ENCODE measurements at places on chromosomes 1 and 21.

GRCh38 chr1:13651279-13651678, 48.7 kb upstream of the PRDM2 start:
- no peak for DNase-seq

DNA sequence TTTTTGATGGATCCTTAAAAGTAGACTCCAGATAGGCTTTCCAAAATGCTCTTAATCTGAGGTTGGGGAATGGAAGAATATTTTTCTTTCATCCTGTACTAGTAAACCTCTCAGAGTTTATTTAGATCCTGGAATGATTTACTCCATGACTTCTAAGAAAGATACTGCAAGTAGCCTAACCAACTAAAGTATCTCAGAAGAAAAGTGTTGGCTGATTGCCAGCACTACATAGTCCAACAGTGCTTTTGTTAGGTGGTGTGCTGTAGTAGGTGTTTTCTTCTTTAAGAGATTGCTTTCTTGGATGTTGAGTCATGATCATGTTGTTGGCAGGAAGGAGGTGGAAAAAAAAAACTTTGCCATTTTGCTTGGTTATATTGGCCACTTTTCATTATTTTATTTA, 119.8 kb downstream of the OSBPL9 start:
- peak; percentile 54 for DNase-seq

DNA sequence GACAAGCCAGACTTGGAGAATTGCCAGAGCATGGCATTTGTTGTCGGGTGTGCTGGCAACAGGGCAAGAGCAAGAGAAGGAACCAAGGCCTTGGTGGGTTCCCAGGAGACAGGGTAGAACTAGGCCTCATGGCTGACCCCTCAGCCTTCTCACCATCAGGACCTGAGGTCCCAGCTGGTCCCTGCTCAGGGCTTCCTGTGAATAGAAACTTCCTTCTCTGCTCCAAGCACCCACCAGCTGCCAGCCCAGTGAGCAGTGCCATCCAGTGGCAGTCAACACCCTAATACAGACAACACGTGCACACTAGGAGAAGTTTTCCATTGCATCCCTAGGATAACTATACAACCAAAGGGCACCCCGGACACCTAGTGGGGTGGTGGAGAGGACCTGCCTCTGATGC, 22.8 kb downstream of the S100A6 start:
- DNase-seq: no peak

DNA sequence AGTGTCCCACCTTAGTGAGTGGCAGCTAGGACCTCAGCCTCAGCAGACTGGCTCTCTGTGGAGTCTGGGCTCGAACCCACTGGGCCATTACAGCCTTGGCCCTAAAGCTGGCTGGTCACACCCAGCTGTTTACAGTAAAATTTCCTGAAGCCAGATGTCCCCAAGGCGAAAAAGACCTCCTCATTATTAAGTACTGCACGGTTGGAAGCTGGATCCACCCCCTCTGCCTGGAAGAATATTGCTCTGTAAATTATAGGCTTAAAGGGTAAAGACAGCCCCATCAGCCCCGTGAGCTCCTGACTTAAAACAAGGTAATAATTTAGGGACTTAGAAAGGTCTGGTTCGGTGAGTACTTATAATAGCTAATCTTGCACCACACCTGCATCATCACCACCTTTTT, 30.3 kb upstream of the TMEM51 start:
- DNase-seq: no peak

GRCh38 chr1:88609051-88609450, 75.0 kb upstream of the PKN2 start:
- DNase-seq: no peak

GRCh38 chr1:222543817-222544216, 4.1 kb downstream of the HHIPL2 start:
- no peak for DNase-seq

DNA sequence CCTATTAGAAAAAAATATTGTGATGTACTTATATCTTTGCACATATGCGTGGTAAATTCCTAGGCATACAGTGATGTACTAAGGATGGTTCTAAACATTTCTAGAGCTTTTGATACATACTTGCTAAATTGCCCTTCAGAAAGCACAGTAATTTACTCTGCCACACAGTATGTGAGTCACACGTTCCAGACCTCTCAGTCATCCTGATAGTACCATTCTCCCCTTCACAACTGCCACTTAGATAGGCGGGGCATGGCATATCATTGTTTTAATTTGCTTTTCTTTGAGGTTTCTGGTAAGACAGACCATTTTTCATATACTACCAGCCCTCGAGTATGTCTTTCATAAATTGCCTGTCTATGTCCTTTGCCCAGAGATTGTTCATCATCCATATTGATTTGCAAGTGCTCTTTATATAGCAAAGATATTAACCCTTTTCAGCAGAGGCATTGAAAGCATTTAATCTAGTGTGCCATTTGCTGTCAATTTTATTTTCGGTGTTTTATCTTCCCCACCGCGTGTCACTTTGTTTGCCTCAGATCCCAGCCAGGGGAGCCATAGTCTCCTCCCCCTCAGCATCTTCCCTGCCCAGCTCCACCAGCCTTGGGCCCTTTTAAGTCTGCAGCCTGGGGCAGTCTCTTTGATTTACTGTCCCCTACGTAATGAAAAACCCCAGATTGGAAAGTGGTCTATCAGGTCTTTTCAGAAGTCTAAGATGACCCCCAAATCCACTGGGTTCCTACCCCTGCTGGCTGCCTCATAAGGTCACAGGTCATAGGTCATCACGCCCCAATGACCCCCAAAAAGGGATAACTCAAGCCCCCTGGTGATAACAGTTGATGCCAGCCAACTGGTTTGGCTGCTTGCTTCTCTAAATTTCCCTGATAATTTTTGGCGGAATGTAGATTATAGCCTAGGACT, 11.8 kb upstream of the PAX7 start:
- DNase-seq: no peak

DNA sequence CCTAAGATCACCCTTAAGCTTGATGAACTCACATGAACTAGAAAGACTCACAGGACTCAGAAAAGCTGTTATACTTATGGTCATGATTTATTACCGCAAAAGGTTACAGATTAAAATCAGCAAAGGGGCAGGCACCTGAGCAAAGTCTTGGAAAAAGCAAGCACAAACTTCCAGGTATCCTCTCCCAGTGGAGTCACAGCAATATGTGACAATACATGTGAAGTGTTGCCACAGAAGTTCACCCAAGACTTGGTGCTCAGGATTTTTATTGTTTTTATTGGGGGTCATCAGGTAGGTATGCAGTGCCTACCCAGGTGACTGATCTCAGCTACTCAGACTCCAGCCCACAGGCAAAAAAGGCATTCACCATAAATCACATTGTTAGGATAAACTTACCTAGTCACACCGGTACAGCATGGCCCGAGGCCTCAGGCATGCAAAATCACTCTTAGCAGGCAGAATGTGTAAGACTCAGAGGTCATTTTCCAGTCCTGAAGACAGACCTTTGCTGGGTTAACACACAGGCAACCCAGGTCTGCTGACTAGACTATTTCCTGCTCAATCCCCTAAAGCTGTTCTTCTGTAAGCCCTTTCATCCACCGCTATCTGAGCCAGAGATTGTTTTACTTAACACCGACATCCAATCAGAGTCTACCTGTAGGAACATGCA, 55.6 kb downstream of the SSX2IP start:
- no peak for DNase-seq

GRCh38 chr1:46180082-46180616, 3.9 kb upstream of the P3R3URF start:
- DNase-seq: no peak

DNA sequence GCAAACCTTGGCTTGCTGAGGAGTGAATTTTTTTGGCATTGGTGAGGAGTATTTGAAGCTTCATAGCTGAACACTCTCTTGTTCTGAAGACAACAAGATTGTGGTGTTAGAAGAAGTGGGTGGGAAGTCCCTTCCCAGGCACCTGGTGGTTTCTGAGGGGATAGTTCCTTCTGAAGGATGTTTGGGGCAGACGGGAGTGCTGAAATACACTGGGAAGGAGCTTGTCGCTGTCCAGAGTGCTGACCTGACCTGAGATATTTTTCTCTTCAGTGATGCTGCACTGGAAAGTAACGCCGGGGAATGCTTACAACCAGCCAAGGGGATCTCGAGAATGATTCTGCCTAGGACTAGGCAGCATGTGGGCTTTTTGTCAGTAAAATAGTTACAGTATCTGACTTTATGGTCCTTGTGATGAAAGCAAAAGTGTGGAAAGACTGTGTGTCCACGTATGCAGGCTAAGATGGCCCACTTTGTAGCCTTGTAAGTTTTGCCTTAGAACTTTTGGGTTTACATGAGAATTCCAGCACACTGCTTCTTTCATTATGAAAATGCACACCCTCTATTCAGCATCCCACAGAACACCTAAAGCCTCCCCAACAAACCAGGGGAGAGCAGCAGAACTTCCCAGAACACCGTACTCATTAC, 33.1 kb upstream of the NFASC start:
- peak; percentile 34 for DNase-seq

DNA sequence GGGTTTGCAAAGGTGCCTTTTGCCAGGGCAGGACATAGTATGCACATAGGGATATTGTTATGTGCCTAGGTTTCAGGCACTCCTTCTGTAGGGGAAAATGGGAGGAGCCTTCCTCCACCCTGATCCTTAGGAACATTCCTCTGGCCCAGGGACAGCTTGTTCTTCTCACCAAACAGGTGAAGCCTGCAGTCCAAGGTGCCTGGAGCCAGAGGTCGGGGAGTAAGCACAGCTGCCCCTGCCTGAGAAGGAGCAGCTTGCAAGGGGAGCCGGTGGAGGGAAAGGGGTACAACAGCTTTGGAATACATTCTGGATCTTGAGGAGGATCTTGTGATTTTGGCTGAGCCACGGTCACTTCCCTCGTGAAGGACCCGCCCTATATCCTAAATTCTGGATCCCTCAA, 82.4 kb upstream of the CD1D start:
- DNase-seq: no peak

GRCh38 chr1:95245029-95245428, 11.0 kb downstream of the RWDD3 start:
- no peak for DNase-seq

GRCh38 chr1:219537223-219537631, 75.7 kb downstream of the ZC3H11B start:
- DNase-seq: no peak

GRCh38 chr1:39230261-39231190, 26.0 kb downstream of the MACF1 start:
- no peak for DNase-seq

- DNase-seq: no peak
Measured at GRCh38 chr1:199948587-199949280, 78.8 kb upstream of the NR5A2 start.

DNA sequence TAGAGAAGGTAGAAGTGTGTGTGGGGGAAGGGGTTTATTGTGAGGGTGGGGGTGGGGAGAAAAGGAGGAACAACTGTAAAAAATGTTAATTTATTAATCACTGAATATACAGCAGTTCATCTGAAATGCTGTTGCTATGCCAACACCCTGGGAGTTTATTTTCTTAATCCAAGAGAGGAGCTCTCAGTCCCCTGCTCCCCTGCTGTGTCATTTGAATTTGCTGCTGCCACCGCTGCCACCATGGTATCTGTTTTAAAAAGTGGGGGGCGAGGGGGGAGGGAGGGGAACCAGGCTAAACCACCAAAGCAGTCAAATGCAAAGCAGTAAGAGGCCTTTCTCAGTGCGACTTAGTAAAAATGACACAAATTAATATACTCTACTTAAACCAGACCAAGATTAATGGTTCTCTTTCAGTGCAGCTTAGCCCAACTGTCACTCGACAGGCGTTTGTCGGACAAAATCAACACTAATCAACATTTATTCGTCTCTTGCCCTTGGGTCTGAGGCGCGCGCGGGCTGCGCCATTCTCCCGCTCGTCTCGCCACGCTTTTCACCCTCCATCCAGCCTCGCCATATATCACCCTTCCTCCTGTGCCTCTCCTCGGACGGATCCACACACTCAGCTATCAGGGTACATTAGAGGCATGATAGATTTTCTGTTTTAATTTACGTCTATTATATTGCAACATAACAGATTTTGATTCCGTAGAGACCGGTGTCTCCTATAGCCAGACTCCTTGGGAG, 76.2 kb downstream of the PBX1 start:
- no peak for DNase-seq

DNA sequence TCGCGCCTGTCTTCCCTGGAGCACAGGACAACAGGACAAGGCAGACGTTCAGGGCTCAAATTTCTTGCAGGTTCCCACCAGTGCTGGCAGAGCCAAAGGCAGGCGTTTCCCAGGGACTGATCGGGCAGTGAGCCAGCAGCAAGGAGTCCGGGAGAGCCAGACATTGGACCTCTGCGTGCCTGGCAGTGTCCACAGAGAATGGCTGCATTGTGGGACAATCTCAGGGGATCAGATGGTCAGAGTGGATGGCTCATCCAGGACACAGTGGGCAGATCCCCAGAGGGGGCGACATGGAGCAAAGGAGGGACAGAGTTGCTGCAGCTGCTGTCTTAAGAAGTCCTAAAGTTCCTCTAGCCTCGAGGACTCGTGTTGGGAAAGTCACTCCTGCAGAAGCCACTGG, 4.6 kb downstream of the TMEM63A start:
- peak; percentile 61 for DNase-seq

DNA sequence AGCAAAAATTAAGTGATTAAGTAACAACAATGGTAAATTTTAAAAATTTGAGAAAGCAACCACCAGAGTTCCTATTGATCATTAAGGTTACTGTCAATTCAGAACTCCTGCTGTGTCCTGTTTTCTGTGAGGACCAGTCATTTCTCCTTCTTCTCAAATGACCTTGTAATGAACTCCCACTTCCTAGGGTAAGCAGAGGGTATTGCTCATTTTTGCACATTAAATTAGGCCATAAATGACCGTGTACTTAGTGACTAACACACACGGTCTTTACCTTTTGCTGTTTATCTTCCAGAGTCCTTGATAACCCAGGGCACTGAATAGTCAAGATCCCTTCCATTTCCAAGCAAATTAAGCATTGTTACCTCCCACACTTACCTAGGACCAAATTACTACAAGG, 227.5 kb upstream of the LYPLAL1 start:
- DNase-seq: no peak

- DNase-seq: no peak
Measured at GRCh38 chr1:85318217-85318616, 41.8 kb upstream of the BCL10 start.

DNA sequence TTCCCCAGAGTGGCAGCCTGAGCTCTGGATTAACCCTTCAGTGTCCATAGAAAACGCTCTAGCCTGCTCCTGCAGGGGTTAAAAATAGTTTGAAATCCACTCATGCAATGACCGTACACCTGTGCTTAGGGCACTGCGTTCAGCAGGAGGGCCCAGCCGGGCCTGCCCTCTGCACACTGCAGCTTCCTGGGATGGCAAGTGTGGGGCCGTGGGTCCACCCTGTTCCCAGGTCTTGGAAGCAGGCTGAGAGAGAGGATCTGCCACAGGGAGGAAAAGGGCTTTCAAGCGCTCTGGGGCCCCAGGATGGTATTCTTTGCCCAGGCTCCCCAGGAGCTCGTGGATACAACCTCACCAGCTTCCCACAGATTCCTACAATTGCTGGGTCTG, 1.5 kb upstream of the S100B start:
- no peak for DNase-seq

DNA sequence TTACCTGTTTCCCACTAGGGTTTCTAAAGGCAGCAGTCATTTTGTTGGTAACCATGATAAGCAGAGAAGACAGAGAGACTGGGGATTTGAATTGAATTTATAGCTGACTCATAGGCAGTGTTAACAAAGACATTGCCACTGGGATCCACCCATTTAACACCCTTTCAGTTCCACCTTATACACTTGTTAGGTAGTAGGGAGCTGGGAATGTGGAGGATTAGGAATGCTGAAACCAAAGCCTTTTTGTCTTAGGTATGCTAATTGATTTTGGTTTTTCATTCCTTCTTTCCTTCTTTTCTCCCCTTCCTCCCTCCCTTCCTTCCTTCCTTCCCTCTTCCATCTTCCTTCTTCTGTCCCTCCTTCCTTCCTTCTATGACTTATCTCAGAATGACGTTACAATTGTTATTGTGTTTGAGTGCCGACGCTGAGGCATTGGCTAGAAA, 7.5 kb upstream of the EVI5 start:
- no peak for DNase-seq
